ENCODE measurements at places on chromosomes 2 and 18.

DNA sequence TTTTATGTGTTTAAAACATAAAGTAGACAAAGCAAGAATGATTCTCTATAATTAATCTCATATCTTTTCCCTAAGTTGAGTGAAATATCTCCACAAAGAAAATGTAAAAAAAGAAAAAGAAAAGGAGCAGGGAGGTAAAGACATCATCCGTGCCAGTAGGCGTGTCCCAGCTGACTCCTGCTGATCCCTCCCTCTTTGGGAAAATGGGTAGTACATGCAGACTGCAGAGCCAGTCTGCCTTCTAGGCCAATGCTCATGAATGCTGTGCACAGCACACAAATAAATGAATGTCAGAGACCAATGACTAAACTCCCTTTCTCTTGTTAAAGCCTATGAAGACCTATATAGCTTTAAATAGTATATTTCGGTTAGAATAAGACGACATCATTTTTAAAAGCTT, 64.7 kb downstream of the RAPH1 start:
- DNase-seq: no peak

DNA sequence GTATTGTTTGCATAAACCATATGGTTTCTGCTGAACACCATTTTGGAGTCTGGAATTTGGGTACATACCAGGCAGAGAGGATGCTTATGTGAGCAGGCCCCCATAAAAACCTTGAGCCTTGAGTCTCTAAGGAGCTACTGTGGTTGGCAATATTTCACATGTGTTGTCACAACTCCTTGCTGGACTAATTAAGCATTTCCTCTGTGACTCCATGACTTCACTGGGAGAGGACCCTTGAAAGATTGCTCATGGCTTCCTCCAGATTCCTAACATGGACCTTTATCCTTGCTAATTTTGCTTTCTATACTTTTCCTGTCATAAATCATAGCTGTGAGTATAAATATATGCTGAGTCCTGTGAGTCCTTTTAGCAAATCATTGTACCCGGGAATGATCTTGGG, 7.6 kb upstream of the COQ10B start:
- no peak for DNase-seq

- no peak for DNase-seq
Observed at GRCh38 chr2:66069937-66070720, 364.8 kb upstream of the MEIS1 start.

- DNase-seq: no peak
Observed at GRCh38 chr2:144419218-144419617, 100.7 kb downstream of the ZEB2 start.

- DNase-seq: no peak
Observed at GRCh38 chr2:197092431-197092830, 165.9 kb upstream of the PGAP1 start.

- DNase-seq: no peak
Observed at GRCh38 chr18:50284255-50284885, 3.0 kb upstream of the MBD1 start.

DNA sequence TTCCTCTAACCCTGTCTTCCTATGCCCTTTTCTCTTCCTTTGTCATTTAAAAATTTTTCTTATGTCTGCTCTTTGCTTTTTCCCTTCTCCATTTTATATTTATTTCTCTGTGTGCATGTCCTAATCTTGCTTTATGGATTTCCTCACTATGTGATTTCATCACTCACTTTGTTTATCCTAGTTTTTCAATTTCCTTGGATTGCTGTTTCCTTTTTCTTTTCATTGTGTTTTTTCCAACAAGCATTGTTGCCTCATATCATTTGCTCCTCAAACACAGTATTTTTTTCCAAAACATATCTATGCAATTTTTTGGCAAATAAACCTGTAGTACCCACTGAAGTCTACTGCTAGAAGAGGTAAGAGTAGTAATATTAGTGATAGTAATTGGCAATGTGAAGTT, 67.4 kb upstream of the PNPT1 start:
- DNase-seq: no peak

DNA sequence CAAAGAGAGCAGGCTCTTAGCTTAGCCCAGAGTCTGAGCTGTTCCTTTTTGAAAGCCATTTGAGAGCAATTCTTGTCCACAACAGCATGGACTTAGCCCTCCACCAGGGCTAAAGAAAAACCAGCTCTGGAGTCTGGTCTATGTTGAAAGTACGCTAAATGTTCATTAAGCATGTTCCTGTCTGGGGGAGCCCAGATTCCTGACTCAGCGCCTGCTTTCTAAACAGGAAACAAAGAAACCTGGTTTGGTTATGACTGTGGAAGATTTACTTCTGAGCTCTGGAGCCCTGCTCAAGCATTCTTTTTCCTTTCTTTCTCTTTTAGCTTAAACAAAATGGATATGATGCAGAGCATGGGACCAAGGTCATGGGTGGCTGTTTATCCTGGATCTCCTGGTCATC, 279.8 kb downstream of the RBM43 start:
- no peak for DNase-seq

- no peak for DNase-seq
Observed at GRCh38 chr2:238987352-238987981, 139.6 kb downstream of the TWIST2 start.

GRCh38 chr2:86436328-86436727, 4.8 kb upstream of the KDM3A start:
- no peak for DNase-seq

GRCh38 chr2:129091620-129092019, 773.0 kb upstream of the HS6ST1 start:
- no peak for DNase-seq

GRCh38 chr2:186125625-186126024, 360.4 kb upstream of the ZC3H15 start:
- no peak for DNase-seq

DNA sequence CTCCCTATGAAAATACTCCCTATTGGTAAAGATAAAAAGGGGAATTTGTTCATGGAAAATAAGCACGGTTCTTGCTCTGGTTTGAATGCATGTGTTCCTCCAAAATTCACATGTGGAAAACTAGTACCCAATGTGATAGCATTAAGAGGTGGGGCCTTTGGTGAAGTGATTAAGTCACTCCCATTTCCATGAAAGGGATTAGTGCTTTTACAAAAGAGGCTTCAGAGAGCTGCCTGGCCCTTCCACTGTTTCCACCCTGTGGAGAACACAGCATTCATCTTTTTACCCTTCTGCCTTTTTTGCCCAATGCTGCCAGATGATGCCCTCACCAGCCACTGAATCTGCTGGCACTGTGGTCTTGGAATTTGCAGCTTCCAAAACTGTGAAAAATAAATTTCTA, 666.8 kb downstream of the ARHGAP15 start:
- DNase-seq: no peak

DNA sequence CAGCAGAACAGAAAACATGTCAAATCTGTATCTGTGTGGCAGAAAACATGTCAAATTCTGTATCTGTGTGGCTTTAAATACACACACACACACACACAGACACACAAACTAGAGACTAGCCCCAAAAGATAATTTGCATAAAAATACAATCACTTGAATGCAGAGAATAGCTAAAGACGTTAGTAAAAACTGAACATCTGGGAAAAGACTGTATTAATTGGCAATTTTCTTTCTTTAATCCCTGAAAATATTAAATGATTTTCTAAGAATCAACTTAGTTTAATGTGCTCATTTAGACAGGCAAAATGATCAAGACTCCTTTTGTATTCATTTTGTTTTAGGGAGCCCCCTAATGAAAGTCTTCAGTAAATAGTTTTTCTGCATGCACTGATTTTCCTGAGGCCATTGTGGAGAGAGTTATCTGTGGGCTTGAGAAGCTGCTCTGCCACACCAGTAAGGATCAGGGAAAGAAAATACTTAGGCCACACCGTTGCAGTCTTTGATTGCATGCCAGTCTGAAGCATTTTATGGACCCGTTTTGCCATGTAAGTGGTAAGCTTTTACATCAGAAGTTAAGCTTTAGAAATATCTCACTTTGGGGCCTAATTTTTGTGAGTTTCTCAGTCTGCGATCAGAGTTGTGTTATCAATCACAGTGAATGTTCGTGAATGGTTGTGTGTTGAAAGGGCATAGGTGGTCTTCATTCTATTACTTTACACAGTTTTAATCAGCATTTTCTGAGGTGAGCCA, 2.2 kb downstream of the SPATS2L start:
- no peak for DNase-seq

DNA sequence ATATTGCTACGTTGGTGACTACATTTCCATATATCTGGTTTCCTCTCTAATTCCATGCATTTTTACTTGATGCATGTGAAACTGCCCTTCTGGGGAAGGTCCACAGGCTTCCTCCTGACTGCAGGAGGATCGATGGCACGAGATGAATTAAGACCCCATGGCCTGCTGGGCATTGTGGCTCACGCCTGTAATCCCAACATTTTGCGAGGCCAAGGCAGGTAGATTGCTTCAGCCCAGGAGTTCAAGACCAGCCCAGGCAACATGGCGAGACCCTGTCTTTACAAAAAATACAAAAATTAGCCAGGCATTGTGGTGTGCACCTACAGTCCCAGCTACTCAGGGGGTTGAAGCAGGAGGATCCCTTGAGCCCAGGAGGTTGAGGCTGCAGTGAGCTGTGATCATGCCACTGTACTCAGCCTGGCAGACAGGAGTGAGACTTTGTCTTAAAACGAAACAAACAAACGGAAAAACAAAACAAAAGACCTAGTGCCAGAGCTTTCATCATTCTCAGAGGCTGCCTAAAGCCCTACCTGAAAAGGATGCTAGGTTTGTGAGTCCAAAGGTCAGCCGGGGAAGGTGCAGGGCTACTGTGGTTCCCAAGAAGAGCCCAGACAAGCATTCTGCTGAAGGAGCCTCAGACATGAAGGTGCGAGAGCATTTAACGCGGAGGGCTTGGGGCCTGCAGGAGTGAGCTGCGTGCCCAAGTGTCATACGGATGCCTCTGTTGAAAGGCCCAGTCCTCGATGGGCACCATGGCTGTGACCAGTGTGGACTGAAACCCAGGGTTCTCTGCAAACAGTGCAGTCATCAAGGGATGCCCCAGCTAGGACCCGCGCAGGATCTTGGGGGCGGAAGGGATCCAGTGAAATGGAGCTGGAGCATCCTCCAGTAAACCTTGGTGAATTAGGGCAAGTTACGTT, 21.6 kb downstream of the GPR55 start:
- DNase-seq: no peak

GRCh38 chr2:207038299-207038698, 99.0 kb downstream of the CPO start:
- no peak for DNase-seq

GRCh38 chr18:1564793-1565192, 660.1 kb downstream of the ADCYAP1 start:
- no peak for DNase-seq

- DNase-seq: no peak
Observed at GRCh38 chr18:21743166-21743832, 2.7 kb downstream of the MIB1 start.

GRCh38 chr2:214127571-214127970, 283.3 kb upstream of the VWC2L start:
- no peak for DNase-seq

- DNase-seq: no peak
Observed at GRCh38 chr2:127000937-127001336, 102.2 kb downstream of the TEX51 start.

- DNase-seq: no peak
Observed at GRCh38 chr2:42693688-42694479, 70.1 kb downstream of the OXER1 start.

DNA sequence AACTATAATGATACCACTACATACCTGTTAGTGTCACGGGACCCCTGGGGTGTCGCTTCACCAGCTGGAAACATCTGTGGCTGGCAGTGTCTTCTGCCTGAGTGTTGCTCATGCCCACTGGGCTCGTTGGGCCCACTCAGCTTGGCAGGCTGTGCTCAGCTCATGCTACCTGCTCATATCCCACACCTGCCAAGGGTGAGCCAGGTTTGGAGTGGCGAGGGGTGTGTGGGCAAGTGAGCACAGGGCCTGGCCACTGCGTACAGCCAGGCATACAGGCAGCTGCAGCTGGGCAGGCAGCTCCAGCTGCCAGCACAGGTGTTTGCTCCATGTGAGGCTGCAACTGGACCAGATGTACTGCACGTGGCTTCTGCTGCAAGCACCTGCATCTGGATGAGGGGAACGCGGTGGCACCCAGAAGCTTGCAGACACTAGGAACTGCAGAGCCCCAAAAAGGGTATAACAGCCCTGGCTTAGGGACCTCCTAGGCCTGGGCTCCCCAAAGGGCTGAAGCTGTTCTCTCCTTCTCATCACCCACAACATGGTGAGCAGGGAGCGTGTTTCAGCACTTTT, 70.1 kb downstream of the SUCLG1 start:
- DNase-seq: no peak

DNA sequence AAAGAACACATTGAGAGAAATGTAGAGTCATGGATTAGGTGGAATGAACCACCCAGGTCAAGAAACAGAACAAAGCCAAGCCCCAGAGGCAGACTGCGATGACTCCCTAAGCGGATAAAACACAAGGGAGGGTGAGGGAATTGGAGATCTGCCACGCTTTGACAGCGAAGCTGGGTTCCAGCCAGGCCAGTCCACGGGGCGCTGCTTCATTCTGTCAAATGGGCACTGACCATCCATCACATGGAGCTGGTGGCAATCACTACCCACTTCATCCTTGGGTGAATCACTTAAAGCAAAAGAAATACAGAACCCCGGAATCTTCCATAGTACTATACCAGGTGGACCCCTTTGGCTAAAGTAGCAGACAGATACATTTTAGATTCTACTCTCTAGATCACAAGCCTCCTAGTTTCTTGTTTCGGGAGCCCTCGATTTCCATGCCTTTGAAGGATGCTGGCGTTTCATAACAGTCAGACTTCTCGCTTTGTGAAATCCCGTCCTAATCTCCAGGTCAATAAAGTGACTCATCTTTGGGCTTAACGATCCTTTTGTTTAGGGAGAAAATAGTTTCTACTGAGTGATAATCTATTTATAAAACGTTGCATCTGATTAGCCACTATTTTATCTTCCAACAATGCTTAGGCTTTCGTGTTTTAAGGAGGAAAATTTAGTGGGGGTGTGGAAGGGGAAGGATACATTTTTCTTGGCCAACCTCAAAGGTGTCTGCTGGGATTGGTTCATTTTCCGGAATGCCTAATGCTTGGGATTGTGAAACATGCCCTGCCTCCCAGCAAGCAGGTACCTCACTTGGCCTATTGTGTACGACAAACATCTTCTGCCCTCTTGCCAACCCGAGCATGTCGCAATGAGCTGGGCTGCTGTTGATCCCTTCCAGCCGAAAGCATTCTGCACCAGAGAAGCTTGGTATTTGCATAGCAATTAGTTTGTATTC, 44.1 kb upstream of the HDAC4 start:
- no peak for DNase-seq

DNA sequence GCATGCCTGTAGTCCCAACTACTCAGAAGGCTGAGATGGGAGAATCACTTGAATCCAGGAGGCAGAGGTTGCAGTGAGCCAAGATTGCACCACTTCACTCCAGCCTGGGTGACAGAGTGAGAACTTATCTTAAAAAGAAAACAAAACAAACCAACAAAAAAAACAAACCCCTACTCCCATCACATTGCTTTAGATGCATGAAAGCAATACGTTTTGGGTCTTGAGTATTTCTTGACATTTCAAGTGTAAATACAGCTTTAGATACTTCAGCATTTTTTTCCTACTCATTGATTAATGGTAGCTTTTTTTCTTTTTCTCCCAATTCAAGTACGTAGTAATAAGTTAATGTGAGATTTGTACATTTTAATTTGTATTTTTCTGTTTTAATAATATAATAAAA, 20.3 kb downstream of the RASGRP3 start:
- DNase-seq: no peak
